ENCODE measurements at places on chromosomes 2 and 18.
A peak's percentile ranks its signal among the peaks of the same experiment; 100 is the strongest.

DNA sequence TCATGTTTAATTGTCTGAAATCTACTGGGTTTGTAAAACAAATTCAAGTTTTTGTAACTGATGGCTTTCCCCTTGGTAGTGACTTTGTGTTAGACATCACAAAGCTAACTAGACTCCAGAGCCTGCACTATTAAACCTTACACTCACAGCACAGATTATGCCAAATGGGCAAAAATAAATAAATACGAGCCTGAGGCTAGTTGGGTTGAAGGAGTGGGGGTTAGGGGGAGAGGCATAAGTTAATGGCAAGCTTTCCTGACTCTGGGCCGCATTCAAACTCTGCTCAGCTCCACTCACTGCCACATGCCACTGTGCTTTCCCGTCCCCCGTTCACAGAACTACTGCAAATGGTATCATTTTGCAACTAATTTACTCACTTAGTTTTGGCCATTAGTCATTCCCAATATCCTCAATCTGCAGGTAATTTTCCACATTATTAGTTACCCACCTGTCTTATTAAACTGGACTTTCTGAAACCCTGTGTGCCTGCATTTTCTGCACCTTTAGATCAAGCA lies 1079.9 kb upstream of the PIK3C3 start:
- DNase-seq: no peak

- no peak for DNase-seq
Measured at GRCh38 chr2:134178138-134178877, 75.6 kb upstream of the MGAT5 start.

- no peak for DNase-seq
Measured at GRCh38 chr18:56988022-56988421, 158.9 kb upstream of the BOD1L2 start.

DNA sequence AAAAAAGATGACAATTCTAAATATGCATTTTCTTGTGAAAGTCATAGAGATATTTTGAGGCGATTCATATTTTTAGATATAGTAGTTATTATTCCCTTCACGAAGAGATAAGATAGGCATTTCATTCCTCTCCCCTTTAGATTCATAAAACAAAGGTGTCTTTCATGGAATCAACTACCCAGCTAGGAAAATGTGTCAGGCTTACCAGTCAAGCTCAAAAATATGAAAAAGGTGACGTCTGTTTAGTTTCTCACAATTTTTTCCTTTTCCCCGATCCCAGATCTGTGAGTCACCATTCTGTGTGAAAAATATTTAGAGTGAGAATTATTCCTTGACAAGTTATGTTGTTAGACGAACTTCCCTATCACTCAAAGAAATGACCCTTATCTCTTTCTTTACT lies 95.4 kb upstream of the FN1 start:
- DNase-seq: no peak

DNA sequence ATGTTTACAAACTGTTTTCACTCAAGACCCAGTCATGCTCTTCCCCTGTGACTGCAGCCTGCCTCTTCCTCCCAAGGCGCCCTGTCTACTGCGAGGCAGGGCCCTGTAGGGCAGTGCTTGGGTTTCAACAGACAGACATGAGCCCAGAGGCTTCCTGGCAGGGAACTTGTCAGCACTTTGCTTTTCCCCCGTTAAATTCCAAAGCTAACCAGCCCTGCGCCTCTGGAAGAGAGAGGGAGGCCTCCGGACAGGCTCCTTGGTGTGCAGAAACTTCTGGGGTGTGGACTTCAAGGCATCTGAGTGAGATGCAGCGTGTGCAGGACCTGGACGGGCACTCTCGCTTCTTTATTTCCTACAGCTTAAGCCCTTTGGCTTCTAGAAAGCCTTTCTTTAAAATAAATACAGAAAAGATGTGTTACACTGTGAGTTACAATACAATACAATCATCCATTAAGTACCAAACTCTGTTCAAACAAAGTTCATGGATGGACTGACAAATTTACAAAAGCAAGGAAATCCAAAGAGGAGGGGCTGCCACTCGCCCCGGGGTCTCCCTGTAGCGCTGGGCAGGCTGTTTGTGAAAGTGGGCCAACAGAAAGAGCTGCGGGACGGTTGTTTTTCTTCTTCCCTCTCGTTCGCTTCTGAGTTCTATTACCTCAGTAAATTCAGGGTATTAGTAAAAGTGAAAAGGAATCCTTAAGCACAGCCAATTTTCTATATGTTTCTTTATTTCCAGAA lies 8.8 kb upstream of the ZNF516 start:
- no peak for DNase-seq

GRCh38 chr2:64225491-64225890 lies 81.3 kb upstream of the PELI1 start:
- no peak for DNase-seq

DNA sequence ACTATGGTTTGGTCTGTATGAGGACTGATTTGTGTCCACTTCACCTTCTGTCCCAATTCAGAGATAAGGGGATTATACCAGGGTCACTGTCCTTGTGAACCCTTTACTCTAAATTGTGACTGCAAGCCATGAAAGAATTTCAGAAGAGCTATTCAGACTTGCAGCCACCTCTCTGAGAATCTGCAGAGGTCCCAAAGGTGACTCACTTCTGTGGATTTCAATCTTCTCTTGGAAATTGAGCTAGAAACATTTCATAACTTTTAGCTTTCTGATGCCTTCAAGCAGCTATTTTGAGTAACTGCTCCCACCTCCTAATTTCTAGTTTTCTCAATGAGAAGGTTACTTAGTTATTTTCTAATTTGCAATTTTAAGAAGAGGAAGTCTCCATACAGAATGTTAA lies 1242.4 kb upstream of the ACVR2A start:
- no peak for DNase-seq

DNA sequence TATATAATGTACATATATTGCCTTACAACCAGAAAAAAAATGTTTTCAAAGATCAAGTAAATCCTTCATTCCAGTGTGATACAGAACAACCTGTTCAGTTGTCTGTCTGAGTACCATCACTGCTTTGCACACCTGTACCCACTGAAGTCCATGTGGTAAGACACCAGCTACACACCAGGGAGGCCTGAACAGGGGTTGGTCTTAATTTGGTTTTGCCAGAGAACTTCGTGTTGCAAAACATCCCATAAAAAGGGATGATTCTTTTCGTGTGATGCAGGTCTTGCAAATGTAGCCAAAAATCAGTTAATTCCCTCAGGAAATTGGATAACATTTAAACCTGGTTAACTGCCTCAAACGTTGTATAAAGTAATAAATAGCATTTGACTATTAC lies 73.7 kb upstream of the SLC1A4 start:
- no peak for DNase-seq

GRCh38 chr2:80971-81736 lies 34.8 kb upstream of the FAM110C start:
- no peak for DNase-seq

DNA sequence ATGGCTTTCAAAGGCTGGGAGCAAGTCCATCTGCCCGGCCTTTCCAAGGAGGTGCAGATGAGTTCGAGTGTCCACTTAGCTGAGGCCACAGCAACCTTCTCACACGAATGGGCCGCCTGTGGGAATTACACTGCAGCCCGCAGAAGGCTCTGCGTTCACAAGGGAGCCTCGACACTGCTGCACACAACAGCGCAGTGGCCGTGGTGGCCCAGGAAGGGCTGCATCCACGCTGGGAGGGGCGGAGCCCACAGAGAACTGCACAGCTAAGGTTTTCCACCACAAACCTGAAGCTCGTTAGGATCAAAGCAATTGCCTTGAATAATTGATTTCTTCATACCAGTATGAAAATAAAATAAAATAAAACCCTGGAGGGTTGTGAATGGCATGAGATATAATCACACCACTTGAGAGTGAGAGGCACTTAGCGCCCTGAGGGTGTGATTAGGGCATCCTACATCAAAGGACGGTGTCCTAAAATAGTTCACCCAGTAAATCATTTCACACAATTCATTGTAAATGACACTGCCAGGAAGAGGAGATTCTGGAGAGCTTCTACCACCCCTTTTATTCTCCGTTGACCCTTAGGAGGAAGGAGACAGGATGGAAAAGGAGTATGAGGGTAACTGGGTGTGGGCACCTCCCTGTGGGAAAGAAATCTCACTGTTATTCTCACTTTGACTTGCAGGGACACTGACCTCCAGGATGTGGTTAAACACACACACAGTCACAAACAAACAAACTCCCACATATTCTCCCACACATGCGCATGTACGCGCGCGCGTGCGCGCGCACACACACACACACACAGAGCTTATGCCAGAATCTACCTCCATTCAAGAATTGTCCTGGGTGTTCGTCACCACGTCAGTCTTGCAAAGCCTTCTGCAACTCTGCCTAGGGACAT lies 256.6 kb upstream of the ID2 start:
- DNase-seq: peak; percentile 37

GRCh38 chr2:119263656-119264055 lies 40.0 kb downstream of the STEAP3 start:
- DNase-seq: no peak

GRCh38 chr2:125730921-125731320 lies 925.0 kb upstream of the GYPC start:
- no peak for DNase-seq

DNA sequence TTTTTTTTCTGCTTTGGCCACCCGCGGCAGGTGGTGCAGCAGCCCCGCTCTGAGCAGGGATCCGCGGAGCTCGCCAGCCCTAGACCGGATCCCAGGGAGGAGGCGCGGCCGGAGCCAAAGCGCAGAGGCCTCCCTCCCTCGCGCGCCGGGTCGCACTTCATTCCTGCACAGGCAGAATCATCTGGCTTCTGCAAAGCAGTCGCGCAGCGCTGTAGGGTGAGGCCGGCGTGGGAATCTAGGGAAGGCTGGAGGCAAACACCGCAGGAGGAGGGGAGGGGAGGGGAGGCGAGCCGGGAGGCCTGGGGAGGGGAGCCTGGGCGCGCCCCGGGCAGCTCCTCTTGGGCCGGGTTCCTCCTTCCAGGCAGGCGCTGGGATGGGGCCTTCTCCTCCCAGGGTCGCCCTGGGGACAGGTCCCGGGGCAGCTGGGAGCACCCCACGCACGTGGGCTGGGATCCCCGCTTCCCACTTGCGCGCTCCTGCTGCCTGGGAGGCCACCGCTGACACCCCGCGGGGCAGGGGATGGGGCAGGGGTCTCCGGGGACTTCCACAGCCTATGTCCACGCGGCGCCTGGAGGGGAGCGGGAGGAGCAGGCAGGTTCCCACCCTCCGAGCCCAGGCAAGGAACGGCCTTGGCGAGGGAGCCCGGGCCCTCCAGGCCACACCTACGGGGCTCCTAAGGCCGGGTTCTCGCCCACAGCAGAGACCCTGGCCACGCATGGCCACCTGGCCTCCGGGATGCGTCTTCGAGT lies 45.0 kb downstream of the MBP start:
- no peak for DNase-seq

GRCh38 chr18:8174771-8175170 lies 434.5 kb upstream of the RAB12 start:
- DNase-seq: no peak

DNA sequence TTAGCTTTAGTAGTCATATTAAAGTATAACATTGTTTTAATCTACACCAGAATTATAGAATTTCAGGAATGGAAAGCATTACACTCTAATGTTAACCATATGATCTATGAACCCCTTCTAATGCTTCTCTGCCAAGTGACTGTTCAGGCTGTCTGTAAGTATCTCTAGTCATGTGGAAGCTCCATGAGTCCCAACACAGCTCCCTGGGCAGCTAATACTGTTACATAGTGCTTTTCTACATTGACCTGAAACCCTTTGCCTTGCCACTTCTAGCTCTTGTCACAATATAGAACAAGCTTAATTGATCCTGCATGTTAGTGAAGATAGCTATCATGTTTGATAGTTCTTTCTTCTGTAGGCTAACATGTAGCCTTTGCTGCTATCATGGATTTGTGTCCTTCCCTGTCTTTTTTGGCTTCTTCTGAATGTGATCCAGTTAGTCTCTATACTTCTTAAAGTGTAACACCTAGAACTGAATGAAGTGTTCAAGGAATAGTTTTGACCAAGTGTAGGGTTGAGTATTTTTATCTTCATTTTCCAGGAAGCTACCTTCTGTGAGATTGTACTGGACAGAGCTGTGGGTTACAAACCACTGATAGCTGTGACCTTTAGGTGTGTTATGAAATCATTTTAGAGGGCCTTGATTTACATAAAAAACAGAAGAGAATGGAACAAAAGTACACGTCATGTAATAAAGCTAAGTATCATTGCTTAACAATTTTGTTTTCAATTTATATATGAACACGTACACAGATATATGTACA lies 23.7 kb downstream of the BABAM2 start:
- DNase-seq: no peak

- no peak for DNase-seq
Measured at GRCh38 chr2:238864207-238865014, 16.5 kb downstream of the TWIST2 start.

- no peak for DNase-seq
Measured at GRCh38 chr2:29050591-29050990, 23.7 kb downstream of the PCARE start.

- no peak for DNase-seq
Measured at GRCh38 chr2:8307606-8308180, 374.2 kb upstream of the ID2 start.

DNA sequence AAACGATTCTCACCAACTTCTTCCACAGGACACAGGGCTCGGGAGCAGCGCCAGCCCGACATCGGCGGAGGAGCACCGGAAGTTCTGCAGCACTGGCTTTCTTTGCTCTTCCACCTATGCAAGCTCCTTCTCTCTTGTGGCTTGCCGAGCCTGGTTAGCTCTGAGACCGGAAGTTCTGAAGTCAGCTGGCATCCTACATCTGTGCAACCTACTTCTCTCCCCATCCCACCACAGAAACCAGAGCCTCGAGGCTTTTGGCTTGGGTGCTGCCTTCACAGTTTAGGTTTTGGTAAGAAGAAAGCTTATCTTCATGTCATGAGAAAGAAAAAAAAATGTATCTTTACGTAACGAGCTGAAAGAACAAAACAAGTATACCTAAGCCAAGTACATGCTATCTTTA lies 111.7 kb downstream of the ANKRD44 start:
- peak; percentile 95 for DNase-seq

DNA sequence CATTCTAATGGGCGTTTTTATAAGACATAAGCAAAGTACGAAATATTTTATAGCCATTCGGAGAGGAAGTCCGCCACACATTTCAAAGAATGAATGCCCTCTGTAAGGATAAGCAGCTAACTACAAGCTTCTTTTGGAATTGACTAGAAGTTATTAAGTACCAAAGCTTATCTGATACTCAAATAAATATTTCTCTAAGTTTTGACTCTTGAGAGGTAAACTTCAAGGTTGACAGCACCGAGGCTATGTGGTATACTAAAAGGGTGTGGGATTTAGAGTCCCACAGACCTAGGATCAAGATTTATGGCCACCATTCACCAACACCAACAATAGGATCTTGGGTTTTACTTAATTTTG lies 48.1 kb upstream of the MSH2 start:
- DNase-seq: no peak

GRCh38 chr18:934518-935133 lies 30.0 kb downstream of the ADCYAP1 start:
- no peak for DNase-seq

- peak; percentile 38 for DNase-seq
Measured at GRCh38 chr2:232611559-232612218, 21.7 kb upstream of the EFHD1 start.

GRCh38 chr2:190099890-190100697 lies 37.6 kb upstream of the MSTN start:
- no peak for DNase-seq

- no peak for DNase-seq
Measured at GRCh38 chr2:175984846-175985245, 17.2 kb downstream of the LNPK start.

GRCh38 chr2:128685841-128686496 lies 367.3 kb upstream of the HS6ST1 start:
- DNase-seq: no peak

All from CD4-positive, alpha-beta T cell treated with Interleukin-15 for 1 hour (primary cell).